Progenitor cell of endocrine pancreas (in vitro differentiated cells): ENCODE measurements at places on chromosomes 16 and 17.

GRCh38 chr16:28204204-28204603 lies 7.6 kb downstream of the XPO6 start:
- H3K27ac ChIP-seq = no peak overlapping the region
- no peak for DNase-seq
- no peaks in the 10 kb centered on the region for H3K4me1 ChIP-seq
- no peaks in the 10 kb centered on the region for H3K27me3 ChIP-seq
- peaks cover 11% of the 10 kb centered on the region for H3K36me3 ChIP-seq

DNA sequence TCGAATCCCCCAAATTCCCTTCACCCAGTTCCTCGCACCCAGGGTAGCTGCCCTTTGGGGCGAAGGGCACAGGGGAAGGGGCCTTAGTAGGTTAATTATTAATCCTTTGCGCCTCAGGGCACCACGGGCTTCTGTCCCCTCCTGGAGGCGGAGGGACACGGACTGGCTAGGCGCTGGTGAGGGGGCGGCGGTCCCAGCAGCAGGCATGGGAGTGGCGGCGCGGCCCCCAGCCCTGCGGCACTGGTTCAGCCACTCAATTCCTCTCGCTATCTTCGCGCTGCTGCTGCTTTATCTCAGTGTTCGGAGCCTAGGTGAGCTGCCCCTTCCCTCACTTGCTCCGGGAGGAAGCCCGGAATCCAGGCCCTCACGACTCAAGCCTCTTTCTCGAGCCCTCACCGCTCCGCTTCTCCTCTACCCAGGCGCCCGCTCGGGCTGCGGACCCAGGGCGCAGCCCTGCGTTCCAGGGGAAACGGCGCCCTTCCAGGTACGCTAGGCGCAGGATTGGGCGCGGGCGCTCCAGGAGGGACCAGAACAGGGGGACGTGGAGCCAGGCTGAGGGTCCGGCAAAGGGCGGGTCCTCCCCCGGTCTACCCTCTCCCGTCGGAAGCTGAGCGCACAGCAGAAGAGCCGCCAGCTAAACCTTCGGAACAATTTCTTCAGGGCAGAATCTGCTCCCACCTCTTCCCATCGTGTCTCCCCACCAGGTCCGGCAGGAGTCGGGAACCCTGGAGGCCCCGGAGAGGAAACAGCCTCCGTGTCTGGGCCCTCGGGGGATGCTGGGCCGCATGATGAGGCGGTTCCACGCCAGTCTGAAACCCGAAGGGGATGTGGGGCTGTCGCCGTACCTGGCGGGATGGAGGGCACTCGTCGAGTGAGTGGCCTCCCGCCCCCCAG lies at the start of gene GLTPD2:
TSS of gene GLTPD2 (plus strand) at position 158 of the 894 bp plus-strand sequence. CDS start at position 206, 48 bp downstream.
- H3K4me3 ChIP-seq = peak within 1 kb of the TSS; percentile 81
- peaks cover 5% of the 10 kb centered on the region for H3K27me3 ChIP-seq
- H3K4me1 ChIP-seq = peaks cover 13% of the 10 kb centered on the region
- no peaks in the 10 kb centered on the region for H3K36me3 ChIP-seq
- peak within 1 kb of the TSS; percentile 94 for H3K27ac ChIP-seq
- peak; percentile 15 for DNase-seq

DNA sequence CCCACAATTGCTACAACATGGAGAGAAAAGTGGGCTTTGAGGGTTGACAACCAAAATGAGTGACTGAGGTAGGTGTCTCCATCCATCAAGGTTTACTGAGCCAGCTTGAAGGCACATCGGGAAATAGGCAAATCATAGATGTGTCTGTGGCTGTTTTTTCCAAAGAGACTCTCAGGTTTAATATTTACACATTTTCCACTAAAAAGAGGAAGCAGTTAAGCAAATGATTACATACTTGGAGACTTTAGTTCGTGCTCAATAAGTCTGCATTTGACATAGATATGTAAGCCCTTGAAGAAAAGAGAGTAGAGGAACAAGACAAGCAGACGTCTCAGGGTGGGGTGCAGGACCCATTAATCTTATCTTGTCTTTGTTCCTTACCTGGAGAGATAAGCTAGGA lies 148.9 kb upstream of the COX10 start:
- peaks cover 9% of the 10 kb centered on the region for H3K27me3 ChIP-seq
- H3K36me3 ChIP-seq = no peaks in the 10 kb centered on the region
- no peak overlapping the region for H3K27ac ChIP-seq
- no peak for DNase-seq
- no peak overlapping the region for H3K4me3 ChIP-seq

GRCh38 chr17:28760601-28761562 lies 17.1 kb downstream of the TRAF4 start:
- peaks cover 14% of the 10 kb centered on the region for H3K36me3 ChIP-seq
- no peaks in the 10 kb centered on the region for H3K4me1 ChIP-seq
- no peak overlapping the region for H3K4me3 ChIP-seq
- peak overlapping the region; percentile 29 for H3K27ac ChIP-seq
- DNase-seq = no peak

DNA sequence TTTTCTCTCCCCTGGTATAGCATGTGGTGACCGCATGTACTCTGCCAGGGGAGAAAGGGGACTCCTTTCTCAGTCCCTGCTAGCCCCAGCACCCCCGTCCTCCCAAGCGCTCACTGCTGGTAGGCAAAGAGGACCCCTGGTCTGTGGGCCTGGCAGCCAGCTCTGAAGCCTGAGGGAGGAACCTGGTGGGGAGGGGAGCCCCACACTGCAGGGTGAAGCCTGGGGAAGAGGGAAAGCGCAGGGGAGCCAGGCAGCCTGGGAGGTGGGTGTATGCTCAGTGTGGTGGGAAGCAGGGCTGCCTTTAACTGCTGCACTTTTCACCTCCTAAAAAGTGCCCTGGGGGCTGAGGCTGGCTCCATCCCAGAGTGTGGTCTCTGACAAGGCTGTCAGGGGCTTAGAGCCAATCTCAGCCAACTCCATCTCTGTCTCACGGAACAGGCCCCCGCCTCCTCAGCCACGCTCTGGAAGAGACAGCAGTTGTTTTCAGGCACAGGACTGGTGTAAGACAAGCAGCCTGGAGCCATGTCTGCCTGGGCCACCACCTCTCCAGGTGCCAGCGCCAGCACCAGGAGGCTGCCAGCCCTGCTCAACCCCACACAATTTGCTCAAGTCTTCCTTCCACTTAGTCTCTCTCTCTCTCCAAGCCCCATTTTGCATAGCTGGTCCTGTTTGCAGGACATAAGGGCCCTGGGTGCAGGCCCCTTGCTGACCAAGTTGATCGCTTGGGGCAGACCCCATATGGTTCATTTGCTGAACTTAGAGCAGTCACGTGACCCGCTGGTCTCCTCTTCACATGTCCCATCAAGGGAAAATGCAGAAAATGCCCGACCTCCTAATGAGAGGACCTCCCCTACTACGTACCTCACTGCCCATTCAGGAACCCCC lies 14.7 kb upstream of the TBX2 start:
- no peak overlapping the region for H3K4me3 ChIP-seq
- H3K4me1 ChIP-seq = peaks cover 4% of the 10 kb centered on the region
- no peak for DNase-seq
- H3K27me3 ChIP-seq = peaks cover 19% of the 10 kb centered on the region
- H3K36me3 ChIP-seq = peaks cover 1% of the 10 kb centered on the region
